ENCODE measurements at places on chromosomes 3 and 15.

GRCh38 chr3:125624341-125624740, 29.0 kb upstream of the OSBPL11 start:
- no peak for DNase-seq

DNA sequence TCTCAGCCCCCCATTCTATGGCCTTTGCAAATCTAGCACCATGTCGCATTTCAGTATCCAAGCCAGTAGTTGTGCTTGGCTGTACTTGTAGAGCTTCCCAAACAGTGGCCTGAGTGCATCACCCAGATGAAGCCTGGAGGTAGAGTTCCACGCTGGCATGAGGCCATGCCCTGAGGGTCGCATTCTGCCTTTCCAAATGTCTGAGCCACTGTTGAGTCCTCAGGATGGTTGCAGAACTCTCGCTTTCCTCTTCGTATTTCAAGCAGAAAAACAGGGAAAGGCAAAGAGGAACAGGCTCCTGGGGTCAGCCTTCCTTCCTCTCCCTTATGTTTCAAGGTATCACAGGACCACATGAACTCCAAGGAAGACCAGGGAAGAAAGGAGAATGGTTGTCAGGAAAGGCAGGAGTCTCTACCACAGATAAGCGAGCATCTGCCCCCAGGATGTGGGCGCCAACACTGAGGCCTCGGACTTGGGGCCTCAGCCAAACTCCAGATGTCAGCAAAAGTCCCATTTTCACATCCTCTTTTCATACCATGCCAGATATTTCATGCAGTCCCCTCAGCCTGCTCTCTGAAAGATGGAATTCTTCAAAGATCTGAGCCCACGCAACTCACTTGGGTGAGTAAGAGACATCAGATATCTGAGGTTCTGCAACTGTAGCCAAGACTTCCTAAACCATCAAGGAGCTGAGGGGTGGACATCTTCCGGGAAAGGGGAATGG, 19.4 kb upstream of the PRR20G start:
- no peak for DNase-seq

DNA sequence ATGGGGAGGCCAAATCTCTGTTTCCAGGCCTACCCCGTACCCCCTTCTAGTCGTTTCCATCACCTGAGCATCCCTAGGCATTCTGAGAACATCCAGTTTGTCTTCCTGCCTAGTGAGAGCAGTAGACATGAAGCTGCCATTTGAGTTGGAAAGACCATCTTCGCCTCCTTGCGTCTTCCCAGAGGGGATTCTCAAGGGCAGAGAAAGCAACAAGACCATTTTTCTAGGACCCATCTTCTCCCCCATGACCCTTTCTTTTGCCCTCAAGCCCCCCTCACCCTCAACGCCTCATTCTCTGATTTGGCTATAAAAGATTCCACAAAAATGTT, 148.7 kb upstream of the BHLHE40 start:
- DNase-seq = no peak

- DNase-seq = no peak
Observed at GRCh38 chr3:56052188-56052587, 416.1 kb downstream of the ERC2 start.

Data from SIG-M5 (cell line).